ENCODE measurements at places on chromosomes 12 and 14.
A peak's percentile ranks its signal among the peaks of the same experiment; 100 is the strongest.

DNA sequence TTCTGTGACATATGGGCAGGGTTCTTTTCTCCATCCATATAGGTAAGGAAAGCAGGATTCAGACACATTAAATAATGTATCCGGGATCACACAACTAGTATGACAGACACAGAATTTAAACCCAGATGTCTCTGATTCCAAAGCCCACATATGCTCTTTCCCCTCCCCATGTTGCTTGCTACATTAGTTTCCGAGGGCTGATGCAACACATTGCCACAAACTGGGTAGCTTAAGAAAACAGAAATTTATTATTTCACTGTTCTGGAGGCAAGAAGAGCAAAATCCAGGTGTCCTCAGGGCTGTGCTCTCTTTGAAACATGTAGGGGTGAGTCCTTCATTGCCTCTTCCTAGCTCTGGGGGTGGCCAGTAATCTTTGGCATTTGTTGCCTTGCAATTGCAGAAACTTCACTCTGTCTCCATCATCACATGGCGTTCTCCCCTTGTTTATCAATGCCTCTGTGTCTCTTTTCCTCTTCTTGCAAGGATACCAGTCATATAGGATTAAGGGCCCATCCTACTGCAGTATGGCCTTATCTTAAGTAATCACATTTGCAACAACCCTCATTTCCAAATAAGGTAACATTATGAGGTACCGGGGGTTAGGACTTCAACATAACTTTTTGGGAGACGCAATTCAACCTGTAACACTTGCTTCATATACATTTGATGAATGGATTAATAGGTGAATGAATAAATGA is 83.0 kb upstream of the CCND2 start:
- DNase-seq: no peak

DNA sequence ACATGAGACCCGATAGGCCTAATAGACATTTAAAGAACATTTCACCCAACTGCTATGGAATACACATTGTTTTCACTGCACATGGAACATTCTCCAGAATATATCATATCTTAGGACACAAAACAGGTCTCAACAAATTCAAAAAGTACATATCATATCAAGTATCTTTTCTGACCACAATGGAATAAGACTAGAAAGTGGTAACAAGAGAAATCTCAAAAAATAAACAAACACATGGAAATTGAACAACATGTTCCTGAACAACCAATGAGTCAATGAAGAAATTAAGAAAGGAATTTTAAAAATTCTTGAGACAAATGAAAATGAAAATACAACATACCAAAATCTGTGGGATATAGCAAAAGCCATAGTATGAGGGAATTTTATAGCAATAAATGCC is 208.1 kb downstream of the PTPRO start:
- no peak for DNase-seq

GRCh38 chr12:111443586-111443985 is 37.9 kb downstream of the SH2B3 start:
- DNase-seq: peak; percentile 67

DNA sequence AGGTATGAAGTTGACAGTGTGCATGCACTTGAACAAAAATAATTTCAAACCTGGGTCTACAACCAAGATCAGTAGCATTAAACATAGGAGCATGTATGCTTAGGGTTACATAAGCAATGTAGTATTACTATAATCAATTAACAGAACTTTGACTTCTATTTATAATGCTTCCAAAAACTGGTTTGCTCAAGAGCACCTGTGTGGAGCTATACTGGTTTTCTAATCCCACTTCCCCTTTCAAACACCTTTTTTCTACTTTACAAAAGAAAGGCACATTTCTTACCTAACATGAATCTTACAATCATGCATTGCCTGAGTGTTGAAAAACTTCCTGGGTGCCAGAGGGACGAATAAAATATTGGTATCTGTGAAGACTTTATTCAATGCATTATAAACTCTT is 72.7 kb downstream of the EFCAB11 start:
- no peak for DNase-seq

- no peak for DNase-seq
Observed at GRCh38 chr14:34750670-34751069, 36.3 kb upstream of the CFL2 start.

DNA sequence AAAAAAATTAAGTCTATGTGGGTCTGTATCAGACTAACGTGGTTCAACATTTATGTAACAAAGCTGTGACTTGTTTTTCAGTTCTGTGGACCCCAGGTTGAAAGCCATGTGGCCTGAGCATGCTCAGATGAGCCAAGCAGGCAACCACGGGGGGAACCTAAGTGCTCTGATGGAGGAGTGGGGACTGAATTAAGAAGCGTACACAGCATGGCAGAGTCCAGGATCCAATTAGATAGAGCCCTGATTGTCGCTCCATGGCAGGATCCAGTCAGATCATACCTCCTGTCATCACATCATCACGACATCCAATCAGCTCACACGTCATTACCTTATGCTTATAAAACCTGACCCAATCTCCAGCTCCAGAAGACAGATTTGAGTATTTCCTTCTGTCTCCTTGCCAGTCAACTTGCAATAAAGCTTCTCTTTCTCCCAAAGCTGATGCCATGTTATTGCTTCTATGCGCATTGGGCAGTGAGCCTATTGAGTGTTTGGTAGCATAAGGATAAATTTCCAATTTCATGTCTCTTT is 1013.1 kb upstream of the TMEM132C start:
- no peak for DNase-seq

DNA sequence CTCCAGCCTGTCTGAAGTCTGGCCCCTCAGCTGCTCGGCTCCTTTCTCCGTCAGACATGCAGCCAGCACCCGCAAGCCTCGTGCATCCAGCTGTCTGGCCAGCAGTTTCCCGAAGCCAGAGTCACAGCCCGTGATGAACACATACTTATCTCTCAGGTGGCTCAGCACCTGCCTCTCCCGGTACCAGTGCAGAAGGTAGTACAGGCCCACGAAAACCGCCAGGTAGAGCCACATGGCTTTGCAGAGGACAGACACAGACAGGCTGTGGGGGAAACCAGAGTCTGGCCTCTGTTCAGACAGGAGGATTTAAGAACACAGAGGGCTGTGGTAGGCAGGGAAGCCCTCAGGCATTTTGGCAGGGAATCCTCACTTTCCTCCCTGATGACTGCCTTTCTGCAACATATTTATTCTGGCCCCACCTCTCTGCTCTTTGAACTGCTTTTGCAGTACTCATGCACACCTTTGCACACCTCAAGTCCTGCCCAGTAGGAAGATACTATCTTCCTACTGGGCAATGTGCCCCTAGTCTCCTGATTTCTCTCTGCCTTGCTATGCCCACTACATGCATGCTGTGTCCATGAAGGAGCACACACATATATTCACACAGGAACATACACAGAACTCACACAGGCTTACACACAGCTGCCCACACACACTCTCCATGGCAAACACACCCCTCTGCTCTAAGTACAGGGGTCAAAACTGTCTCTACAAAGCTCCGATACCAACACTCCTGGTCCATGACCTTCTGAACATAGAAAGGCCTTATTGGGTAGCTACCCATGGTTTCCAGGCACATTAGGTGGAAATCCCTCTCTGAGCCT is at the start of gene RDH16:
Gene RDH16 (minus strand): TSS at position 380 of the 824 bp plus-strand sequence. CDS start 146 bp downstream, at position 234.
- no peak for DNase-seq

- no peak for DNase-seq
Observed at GRCh38 chr14:32019276-32019675, 57.8 kb upstream of the ARHGAP5 start.

DNA sequence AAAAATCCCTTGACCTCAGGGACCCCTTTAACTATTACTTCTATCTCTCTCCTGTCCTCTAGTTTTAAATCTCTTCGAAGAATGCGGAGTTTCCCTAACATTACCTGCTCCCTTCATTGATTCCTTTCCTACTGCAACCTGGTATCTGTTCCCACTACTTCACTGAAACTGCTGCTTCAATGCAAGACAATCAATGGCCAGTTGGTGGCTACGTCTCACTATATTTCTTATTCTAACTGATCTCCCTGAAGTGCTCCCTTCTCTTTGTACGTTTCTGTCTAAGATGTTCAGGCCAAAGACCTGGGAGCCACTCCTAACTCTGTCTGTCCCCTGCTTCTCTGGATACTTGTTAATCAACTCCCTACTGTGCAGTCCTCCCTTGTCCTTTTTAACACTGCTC is 10.3 kb upstream of the KCNA1 start:
- no peak for DNase-seq

DNA sequence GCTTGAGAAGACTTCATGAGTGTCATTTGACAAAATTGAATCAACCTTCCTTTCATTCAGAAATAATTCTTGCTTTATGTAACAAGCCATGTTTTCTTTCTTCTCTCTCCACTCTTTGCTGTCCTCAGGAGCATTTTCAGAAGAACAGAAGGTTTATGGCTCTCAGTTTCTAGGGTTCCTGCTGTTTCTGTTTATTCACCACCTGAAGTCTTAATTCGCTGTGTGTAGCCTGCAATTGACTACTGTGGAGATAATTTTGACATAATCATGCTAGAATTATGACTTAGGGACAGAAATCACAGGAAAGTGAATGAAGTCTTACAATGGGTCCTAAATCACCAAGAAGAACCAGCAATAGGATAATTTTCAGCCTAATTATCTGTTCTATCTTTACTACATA is 7.2 kb upstream of the PLEKHG7 start:
- DNase-seq: no peak

DNA sequence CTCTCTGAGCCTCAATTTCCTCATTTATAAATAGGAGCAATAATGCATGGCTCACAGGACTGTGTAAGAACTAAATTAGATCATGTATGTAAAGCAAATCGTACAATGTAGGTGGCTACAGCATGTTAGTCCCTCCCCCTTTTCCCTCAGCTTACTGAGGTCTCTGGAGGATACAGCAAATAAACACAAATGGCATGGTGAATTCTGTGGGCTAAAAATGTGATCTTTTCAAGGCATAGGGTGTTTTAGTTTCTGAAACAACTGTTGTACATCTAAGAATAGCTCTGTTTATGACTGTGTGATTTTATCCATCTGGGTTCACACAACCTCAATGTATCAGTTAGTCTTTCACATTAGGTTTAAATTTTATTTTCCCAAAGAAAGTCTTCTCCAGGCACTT is 121.2 kb upstream of the PLEKHG7 start:
- no peak for DNase-seq

- no peak for DNase-seq
Observed at GRCh38 chr12:121240062-121240420, 30.1 kb downstream of the P2RX4 start.

GRCh38 chr12:94798113-94798512 is 147.8 kb upstream of the TMCC3 start:
- DNase-seq: no peak

GRCh38 chr14:52918486-52918885 is 32.4 kb downstream of the FERMT2 start:
- no peak for DNase-seq

GRCh38 chr12:58575256-58575655 is 345.0 kb downstream of the LRIG3 start:
- no peak for DNase-seq

- DNase-seq: no peak
Observed at GRCh38 chr12:11655842-11656241, 6.4 kb downstream of the ETV6 start.

DNA sequence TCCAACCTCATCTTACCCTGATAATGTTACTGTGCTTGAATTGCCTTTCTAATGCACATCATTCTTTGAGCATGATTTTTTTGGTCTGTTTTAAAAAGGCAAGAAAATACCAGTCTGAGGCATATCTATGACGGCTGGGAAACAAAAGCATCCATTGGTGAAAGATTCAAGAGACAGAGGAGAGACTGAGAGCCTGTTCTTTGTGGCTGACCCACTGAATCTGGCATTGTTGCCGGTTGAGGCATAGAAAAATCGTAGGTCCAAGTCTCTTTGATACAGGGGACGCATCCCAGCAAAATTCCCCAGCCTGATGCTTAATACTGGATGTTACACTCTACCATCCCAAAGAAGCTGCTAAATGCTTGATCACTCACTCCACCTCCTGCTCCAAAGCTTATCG is 2.9 kb upstream of the KLHL42 start:
- DNase-seq: no peak

GRCh38 chr14:32434880-32435279 is 105.8 kb downstream of the AKAP6 start:
- DNase-seq: no peak

GRCh38 chr14:81153187-81153586 is 67.6 kb downstream of the GTF2A1 start:
- DNase-seq: no peak

DNA sequence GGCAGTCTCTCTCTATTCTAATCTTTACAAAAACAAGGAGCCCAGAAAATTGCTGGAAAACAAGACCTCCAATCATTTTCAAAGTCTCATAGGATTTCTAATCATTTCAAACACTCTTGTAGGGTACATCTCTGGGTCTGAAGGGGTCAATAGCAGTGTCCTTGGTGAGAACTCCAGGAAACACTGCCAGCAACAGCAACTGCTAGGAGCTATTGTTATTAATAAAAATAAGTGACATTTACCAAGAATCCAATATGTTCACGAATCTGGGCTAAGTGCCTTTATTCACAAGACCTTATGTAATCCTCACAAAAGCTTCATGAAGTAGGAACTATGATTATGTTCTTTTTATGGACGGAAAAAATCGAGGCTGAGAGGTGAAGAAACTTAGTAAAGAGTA is 72.8 kb downstream of the TTC7B start:
- DNase-seq: no peak

DNA sequence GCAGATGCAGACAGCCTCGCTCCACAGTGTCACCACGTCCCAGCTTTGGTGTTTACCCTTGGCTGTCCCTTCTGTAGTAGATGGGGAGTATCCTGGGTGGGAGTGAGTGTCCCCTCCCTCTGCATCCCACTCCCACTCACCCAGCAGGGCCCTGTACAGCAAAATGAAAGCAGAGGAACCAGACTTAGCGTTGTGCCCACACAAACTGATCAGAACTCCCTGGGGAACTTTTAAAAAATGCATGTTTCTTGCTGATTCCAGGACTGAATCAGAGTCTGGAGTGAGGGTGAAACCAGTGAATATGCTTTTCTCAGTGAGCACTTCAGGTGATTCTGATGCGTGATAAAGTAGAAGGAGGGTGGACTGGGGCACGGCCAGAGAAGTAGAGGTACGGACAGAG is 2.9 kb downstream of the ACVRL1 start:
- DNase-seq: no peak

GRCh38 chr14:74754157-74754556 is 9.0 kb upstream of the YLPM1 start:
- no peak for DNase-seq

GRCh38 chr14:93987376-93987775 is 9.7 kb upstream of the CCDC197 start:
- no peak for DNase-seq

- DNase-seq: no peak
Observed at GRCh38 chr14:91335191-91336092, 82.2 kb downstream of the CCDC88C start.

DNA sequence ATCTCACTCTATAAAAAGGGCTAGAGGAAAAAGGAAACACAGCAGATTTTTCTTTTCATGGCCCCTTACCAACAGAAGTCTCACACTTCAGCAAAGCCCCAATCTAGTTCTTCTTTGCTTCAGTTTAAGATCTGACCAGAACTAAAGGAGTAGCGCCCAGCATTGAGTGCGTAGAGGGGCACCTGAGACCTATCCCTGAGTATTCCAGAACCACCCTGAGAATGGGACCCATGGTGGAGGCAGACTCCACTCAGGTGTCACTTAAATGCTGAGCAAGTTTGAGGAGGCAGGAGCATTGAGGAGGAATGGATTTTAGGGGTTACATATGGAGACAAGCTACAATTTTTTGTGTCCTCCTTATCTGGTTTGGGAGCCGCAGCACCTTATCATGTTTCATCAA is 1.8 kb upstream of the HOXC11 start:
- no peak for DNase-seq
